ENCODE measurements at places on chromosomes 5 and 9.

GRCh38 chr9:128459011-128459410 is 3.2 kb downstream of the ODF2 start:
- H3K4me1 ChIP-seq, result peaks cover 7% of the 10 kb centered on the region
- no peak overlapping the region for H3K4me3 ChIP-seq
- DNase-seq, result no peak
- H3K36me3 ChIP-seq, result peaks cover 13% of the 10 kb centered on the region

- peak overlapping the region; percentile 82 for H3K27ac ChIP-seq
- H3K36me3 ChIP-seq, result peaks cover 8% of the 10 kb centered on the region
- no peaks in the 10 kb centered on the region for H3K27me3 ChIP-seq
These were observed 1.9 kb downstream of the SDHA start for GRCh38 chr5:219991-220390.

DNA sequence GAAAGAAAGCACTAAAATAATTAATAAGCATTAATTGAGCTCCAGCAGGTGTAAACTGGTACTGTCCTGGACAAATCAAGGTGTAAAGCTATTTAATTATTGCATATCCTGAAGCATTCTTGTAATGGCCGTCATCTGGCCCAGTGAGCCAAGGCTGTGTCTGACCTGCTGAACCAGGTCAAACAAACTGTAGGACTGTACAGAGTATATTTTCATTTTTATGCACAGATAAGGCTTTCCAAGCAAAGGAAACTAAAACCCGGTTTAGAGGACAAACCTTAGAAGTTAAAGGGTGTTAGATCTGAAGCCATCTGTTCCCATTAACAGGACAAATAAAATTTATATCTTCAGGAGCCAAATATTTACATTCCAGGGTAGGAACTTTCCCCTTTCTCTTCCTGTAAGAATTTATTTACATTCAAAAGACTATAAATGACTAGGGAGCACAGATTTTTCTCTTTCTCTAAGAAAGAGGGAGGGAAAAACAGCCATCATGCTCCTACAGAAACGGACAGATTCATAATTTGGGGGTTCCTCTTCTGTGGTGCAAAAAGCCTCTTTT is 69.8 kb downstream of the ESM1 start:
- peaks cover 15% of the 10 kb centered on the region for H3K27me3 ChIP-seq
- DNase-seq, result no peak
- H3K36me3 ChIP-seq, result no peaks in the 10 kb centered on the region
- no peaks in the 10 kb centered on the region for H3K4me1 ChIP-seq

DNA sequence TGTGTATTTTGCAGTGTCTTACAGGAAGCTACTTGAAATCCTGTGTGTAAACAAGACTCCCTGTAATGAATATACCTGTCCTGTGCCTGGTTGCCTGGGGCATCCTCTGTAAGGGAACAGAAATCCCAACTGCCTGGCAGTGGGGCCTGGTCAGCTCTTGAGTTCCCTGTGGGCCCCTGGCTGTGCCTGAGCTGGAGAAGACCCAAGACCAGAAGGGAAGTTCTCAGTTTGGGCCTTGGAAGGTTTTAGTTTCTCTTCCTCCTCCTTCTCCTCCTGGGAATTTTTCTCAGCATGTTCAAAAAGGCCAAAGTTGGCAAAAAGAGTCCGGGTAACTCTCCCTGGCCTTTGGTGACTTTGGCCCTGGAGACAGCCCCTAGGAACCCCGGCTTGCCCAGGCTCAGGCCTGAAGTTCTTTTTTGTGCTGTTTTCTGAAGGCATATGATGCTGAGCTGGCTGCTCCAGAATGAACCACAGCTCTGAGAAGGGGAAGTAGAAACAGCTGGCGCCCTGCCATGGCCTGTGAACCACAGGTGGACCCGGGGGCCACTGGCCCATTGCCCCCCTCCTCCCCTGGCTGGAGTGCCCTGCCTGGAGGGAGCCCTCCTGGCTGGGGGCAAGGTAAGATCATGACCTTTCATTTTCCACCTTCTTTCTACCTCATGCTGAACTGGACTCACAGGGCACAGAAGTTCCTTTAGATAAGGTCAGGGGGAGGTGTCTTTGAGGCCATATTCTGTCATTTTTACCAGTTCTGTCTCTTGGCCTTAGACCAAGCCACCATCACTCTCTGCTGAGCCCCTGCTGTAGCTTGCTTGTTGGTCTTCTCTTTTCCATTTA is 5.8 kb downstream of the TMEM268 start:
- H3K27me3 ChIP-seq, result no peaks in the 10 kb centered on the region
- H3K27ac ChIP-seq, result peak overlapping the region; percentile 93
- peaks cover 14% of the 10 kb centered on the region for H3K36me3 ChIP-seq
- peak overlapping the region; percentile 74 for H3K4me3 ChIP-seq
- peaks cover 60% of the 10 kb centered on the region for H3K4me1 ChIP-seq

DNA sequence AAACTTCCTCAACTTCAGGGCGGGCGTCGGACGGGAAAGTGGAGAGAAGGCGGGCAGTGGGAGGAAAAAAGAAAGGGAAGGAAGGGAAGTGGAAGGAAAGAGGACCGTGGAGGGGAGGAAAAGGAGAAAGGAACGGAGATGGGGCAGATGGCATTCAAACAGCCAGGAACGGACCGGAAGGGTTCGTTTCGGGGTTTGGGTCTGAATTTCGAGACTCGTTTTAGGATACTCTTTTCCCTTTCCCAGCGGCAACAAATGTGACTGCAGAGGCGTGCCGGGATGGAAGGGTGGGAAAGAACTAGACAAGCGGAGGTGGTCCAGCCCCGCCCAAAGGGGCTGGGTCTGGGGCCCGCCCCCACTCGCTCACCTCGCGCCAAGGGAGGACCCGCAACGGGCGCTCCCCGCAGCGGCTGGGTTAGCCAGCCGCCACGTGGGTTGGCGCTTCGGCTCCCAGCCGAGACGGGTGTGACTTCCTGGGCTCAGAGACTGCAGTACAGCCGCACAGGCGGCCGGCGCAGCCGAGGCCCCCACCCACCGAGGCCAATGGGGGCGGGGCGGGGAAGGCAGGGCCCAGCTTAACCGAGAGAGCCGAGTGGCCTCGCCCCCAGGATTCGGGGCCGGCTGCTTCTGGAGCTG is 2.7 kb downstream of the VCAN start:
- no peak overlapping the region for H3K27ac ChIP-seq
- DNase-seq, result no peak
- H3K36me3 ChIP-seq, result no peaks in the 10 kb centered on the region
- H3K4me1 ChIP-seq, result peaks cover 16% of the 10 kb centered on the region
- peaks cover 28% of the 10 kb centered on the region for H3K27me3 ChIP-seq

DNA sequence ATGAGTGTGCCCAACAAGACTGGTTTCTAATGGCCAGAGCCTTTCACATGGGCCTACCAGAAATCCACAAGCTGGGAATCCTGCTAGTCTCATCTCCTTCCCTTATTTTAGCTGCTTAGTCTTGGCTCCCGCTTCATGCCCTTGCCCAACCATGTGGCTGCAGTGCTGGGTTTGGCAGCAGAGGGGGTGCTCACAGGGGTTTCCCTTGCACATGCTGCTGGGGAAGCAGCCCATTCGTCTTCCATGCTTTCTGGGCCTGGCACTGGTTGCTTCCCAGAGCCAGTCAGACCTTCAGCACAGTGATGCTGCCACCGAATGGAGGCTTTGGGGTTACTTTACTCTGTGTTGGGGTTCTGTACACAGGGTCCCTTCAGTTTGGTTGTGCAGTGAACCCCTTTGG is 26.3 kb downstream of the SLC46A2 start:
- H3K27ac ChIP-seq, result no peak overlapping the region
- no peak overlapping the region for H3K4me3 ChIP-seq
- H3K36me3 ChIP-seq, result peaks cover 20% of the 10 kb centered on the region

DNA sequence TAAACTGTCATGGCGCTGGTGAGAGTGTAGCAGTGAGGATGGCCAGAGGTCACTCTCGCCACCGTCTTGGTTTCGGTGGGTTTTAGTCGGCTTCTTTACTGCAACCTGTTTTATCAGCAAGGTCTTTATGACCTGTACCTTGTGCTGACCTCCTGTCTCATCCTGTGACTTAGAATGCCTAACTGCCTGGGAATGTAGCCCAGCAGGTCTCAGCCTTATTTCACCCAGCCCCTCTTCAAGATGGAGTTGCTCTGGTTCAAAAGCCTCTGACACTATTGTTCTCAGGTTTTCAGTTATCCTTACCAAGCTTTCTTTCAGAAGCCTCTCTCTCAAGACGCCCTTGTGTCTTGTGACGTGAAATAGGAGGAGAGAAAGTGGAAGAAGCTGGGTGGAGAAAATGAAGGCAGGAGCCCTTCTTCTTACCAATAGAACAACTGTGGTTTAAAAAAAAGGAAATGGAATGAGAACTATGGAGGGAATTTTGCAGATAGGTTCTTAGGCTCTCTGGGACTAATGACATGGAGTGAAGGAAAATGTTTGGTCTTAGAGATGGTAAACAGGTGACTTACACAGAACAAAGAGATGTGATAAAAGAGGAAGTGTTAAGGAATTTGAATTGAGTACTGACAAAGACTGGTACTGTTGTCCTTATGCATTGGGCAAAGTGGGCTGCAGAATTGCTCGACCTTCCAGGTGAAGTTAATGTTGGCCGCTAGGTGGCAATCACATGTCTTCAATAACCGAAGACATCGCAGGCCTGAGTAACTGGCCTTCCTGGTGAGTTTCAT is 133.3 kb upstream of the RAI14 start:
- H3K36me3 ChIP-seq, result no peaks in the 10 kb centered on the region
- no peak overlapping the region for H3K4me3 ChIP-seq
- peaks cover 2% of the 10 kb centered on the region for H3K27me3 ChIP-seq
- no peak overlapping the region for H3K27ac ChIP-seq

DNA sequence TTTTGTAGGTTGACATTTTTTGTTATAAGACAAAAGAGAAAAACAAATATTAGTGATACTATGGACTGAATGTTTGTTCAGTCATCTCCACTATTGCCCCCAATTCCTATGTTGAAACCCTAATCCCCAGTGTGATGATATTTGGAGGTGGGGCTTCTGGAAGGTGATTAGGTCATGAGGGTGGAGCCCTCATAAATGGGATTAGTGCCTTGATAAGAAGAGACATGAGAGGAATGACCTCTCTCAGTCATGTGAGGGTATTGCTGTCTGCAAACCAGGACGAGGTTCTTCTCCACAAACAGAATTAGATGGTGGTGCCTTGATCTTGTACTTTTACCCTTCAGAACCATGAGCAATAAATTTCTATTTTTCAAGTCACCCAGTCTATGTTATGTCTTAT is 34.5 kb upstream of the KLF9 start:
- no peak for DNase-seq
- H3K4me1 ChIP-seq, result no peaks in the 10 kb centered on the region
- H3K27ac ChIP-seq, result no peak overlapping the region
- H3K27me3 ChIP-seq, result peaks cover 1% of the 10 kb centered on the region

- H3K4me3 ChIP-seq, result no peak overlapping the region
- no peaks in the 10 kb centered on the region for H3K36me3 ChIP-seq
- no peak for DNase-seq
- no peak overlapping the region for H3K27ac ChIP-seq
- peaks cover 6% of the 10 kb centered on the region for H3K27me3 ChIP-seq
These were observed 136.3 kb upstream of the SHB start for GRCh38 chr9:38205279-38205678.

GRCh38 chr9:124257070-124257843 is 492 bp upstream of the NEK6 start:
- H3K4me3 ChIP-seq, result peak overlapping the region; percentile 94
- DNase-seq, result no peak
- H3K4me1 ChIP-seq, result peaks cover 47% of the 10 kb centered on the region
- peak overlapping the region; percentile 94 for H3K27ac ChIP-seq
- H3K27me3 ChIP-seq, result no peaks in the 10 kb centered on the region

- H3K4me1 ChIP-seq, result peaks cover 2% of the 10 kb centered on the region
- H3K36me3 ChIP-seq, result peaks cover 4% of the 10 kb centered on the region
- peaks cover 1% of the 10 kb centered on the region for H3K27me3 ChIP-seq
These were observed 8.7 kb upstream of the RANBP6 start for GRCh38 chr9:6024035-6024554.

DNA sequence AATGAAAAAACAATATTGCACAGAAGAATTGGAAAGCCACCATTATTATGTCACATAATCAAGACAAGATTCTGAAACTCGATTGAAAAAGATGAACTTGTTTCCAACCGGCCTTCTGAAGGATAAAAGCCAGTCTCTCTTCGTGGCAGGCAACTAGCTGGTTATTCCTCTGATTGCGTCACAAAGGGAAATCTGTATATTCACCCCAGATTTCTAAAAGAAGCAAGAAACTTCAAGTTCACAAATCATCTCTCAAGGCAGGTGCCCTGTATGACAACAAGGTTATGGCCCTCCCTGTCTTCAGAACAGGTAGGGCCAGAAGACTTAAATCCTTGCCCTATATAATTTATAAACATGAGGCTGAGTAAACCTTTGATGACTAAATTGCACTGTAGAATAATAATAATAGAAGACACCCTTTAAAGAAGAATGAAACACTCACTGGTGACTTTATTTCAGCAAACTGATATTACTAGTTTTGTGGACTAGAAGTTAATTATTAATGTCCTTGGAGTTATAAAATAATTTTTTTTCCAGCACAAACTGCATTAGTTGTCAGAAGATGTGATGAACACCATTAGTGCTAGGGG is 2.9 kb upstream of the KLF4 start:
- peaks cover 6% of the 10 kb centered on the region for H3K4me1 ChIP-seq
- peaks cover 21% of the 10 kb centered on the region for H3K27me3 ChIP-seq
- no peaks in the 10 kb centered on the region for H3K36me3 ChIP-seq

GRCh38 chr9:87445646-87446045 is 52.0 kb upstream of the DAPK1 start:
- H3K27ac ChIP-seq, result no peak overlapping the region
- no peak for DNase-seq
- H3K4me3 ChIP-seq, result peak overlapping the region; percentile 50
- H3K4me1 ChIP-seq, result peaks cover 2% of the 10 kb centered on the region
- H3K36me3 ChIP-seq, result no peaks in the 10 kb centered on the region

DNA sequence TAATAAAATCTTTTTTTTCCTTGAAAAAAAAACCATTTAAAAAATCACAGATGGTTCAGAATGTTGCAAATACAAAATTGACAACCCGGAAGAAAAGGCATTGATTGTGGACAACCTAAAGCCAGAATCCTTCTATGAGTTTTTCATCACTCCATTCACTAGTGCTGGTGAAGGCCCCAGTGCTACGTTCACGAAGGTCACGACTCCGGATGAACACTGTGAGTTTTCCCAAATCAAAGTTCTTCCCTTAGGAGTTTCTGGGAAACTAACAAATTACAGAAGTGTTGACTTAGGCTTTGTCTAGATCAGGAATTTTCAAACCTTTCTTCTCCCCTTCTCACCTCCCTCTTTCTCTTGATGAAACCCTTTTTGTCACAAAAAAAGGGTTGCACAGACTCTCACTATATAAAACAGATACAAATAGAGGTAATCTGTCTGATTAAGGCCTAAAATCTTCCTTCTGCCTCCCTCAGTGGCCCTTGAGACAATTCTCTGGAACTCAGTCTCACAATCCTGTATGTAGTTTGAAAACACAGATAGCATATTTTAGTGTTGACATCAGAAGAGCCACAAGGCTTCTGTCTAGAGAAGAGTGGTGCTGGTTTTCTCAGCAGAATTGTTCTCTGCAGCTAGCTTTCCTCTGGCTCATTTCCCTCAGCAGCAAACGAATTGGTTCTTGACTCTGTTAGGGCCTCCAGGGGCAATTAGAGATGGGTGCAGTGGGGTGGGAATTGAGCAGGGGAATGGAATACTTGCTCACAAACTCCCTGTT is 79.5 kb downstream of the OSMR start:
- no peak overlapping the region for H3K4me3 ChIP-seq
- H3K27me3 ChIP-seq, result peaks cover 11% of the 10 kb centered on the region
- H3K4me1 ChIP-seq, result no peaks in the 10 kb centered on the region
- H3K36me3 ChIP-seq, result no peaks in the 10 kb centered on the region

Data from memory B cell (primary cell).